ENCODE measurements at places on chromosomes 12 and 14.

DNA sequence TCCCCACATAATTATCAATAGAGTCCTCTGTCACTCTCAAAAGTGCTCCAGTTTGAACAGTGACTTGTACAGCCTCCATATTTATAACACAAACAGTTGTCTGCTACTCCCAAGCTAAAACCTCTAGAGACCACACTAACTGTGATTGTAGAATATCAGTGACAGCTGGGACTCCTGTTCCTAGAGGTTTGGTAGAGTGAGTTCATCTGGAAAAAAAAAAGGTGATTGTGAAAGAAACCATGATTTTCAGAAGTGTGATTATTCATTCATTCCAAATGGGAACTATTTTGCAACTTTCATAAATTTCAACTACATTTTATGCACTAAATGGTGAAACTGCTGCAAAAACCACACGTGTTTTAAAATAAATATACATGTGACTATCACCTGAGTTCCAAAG, 128.0 kb upstream of the PLXNC1 start:
- DNase-seq, result no peak

DNA sequence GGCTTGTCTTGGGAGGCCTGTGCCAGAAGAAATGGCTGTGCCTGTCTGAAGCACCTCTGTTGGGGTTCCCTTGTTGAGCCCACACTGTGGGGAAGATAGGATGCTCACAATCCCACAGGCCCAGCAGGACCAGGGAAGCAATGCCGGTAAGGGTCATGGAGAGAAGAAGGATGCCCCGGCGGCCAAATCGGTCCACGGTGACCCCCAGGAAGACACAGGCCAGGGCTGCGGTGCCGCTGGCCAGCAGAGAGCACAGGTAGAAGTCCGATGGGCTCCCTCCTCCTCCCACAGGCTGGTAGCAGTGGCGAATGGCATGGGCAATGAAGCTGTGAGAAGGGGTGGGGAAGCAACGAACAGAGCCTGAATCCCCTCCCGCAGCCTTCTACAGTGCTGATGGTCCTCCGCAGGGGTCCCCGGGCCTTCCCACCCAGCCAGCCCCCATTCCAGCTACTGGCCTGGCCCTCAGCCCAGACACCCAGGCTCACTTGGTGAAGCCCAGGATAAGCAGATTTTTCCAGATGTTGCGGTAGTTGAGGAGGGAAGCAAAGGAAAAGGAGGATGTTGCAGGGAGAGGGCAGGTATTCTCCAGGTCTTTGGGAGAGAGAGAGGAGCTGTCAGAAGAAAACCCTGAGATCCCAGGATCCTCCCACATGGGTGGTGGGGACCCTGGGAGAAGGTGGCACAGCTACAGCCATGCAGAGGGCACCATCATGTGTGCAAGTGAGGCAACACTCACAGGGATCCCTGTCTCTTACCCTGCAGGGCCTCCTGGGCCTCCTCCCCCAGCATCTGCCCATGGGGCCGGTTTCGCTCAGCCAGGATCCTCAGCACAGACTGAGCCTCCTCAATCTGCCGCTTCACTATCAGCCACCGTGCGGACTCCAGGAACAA, 5.0 kb downstream of the SLC22A17 start:
- DNase-seq, result no peak

- DNase-seq, result no peak
Observed at GRCh38 chr14:101242442-101243385, 318.6 kb upstream of the DIO3 start.

GRCh38 chr12:28742791-28743190, 406.3 kb upstream of the FAR2 start:
- peak; percentile 25 for DNase-seq
